Activated CD8-positive, alpha-beta memory T cell treated with anti-CD3 and anti-CD28 coated beads for 24 hours (primary cell): ENCODE measurements at places on chromosomes 7 and 10.
A peak's percentile ranks its signal among the peaks of the same experiment; 100 is the strongest.

GRCh38 chr7:14839307-14839706, 63.2 kb downstream of the DGKB start:
- no peak for DNase-seq

DNA sequence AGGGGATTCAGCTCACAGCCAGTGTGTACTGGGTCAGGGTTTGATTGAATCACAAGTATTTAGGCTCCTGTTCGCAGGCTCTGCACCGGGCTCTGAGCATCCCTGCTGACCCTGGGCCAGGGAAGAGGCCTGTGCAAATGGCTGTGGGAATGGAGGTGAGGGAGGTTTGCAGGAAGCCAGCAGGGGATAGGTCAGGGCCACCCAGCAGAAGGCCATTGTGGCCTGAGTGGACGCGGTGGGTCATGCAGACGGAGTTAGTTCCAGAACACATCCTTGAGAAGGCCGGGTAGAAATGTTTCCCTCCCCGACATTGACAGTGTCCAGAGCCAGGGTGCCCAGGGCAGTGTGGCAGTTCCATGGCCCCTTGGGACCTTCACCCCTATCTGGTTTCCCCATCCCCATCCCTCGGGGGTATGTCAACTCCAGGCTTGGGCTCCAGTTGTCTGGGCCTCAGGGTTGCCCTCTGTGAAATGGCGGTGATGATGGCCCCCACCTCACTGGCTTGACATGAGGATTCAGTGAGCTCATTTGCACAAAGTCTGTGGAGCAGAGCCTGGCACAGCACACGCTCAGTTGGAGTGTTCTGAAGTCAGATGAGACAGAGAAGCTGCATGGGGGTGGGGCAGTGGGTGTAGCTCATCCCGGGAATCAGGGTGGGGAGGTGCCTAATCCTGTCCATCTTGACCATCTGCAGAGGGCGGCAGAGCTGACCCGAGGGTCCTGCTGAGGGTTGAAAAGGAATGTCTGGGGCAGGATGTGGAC, 107.6 kb downstream of the ADCY1 start:
- DNase-seq, result peak; percentile 41

GRCh38 chr10:54559498-54559897, 241.5 kb downstream of the PCDH15 start:
- DNase-seq, result no peak

- no peak for DNase-seq
These were observed 70.5 kb downstream of the CPXM2 start for GRCh38 chr10:123821136-123821535.

DNA sequence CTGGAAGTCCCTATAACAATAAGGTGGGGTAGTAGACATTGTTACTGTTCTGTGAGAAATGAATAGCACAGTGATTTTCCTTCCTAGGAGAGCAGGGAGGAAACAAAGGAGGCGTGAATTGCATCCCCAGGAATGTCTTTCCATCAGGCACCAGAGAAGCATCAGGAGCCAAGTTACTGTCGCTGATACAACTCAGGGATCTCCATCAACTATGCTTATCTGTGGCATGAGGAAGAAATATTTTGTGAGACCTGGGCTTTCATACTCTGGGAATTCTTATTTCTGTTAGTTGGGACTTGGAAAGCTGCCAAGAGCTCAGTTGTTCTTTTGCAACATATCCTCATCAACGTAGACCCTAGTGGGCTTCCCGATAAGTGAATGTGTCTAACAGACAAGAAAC, 622.3 kb downstream of the SUGCT start:
- no peak for DNase-seq

DNA sequence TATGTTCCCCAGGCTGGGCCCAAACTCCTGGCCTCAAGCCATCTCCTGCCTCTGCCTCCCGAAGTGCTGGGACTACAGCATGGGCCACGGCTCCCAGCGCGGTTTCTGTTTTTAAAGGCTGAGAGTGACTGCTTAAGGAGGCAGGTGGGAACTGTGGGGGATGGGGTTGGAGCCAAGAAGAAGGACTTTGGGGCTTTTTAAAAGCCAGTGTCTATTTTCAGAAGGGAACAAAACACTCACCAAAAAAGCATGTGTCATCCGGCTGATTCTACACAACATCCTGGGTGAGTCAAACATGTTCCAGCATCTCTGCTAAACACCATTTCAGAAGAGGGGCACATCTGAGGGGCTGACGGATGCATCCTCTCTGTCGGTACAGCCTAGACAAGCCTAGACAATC, 824.5 kb downstream of the TYW1 start:
- no peak for DNase-seq

GRCh38 chr10:77530011-77530410, 107.6 kb downstream of the KCNMA1 start:
- DNase-seq, result no peak

DNA sequence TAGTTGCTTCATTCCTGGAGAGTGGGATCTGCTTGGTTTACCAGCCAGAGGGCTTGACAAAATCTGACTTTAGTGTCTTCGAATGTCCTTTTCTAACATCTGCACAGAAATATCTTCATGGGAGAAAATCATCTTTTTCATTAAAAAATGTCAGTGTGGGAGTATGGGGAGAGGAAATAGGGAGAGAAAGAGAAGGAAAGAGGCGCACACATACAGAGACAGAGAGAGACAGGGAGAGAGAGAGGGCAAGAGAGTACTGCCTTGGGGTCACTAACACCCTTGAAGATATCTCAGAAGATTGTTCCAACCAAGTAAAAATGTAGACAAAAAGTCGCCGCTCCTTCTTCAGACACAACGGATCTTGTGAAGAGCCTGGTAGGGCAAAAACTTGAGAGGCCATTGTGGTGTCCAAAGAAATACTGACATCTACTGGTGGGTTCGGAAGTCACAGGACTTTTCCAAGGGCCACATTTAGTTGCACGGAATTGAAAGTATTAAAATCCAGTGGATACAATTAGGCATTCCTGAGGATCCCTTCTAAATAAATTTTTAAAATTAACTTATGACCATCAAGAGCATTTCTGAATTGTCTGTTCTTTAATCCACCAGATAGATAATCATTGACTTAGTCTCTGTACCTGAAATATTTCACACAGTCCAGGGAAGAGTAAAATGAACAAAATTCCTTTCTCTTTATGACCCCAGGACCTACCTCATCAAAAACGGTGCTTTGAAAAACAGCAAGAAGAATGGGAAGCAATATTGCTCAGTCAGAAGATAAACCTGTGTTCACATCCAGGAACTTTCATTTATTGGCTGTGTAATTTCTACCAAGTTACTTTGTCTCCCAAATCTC, 29.7 kb downstream of the VIM start:
- DNase-seq, result peak; percentile 66

- no peak for DNase-seq
These were observed 2.2 kb downstream of the ARHGAP21 start for GRCh38 chr10:24721229-24722106.

DNA sequence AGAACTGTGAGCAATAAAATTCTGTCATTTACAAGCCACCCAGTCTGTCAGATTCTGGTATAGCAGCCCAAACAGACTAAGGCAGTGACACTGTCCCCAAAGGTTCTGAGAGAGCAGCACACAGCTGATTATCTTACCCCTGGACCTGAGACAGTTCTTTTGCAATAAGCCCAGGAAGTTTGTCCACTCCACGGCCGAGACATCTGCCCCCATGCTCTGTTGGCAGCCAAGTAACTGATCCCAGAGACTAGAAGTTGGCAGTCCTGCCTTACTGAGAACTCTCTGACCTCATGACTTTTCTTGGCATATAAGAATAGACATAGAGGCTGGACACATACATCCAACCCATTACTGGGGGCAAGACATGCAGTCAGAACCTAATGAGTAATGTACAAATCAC, 243.0 kb upstream of the GRB10 start:
- peak; percentile 33 for DNase-seq

DNA sequence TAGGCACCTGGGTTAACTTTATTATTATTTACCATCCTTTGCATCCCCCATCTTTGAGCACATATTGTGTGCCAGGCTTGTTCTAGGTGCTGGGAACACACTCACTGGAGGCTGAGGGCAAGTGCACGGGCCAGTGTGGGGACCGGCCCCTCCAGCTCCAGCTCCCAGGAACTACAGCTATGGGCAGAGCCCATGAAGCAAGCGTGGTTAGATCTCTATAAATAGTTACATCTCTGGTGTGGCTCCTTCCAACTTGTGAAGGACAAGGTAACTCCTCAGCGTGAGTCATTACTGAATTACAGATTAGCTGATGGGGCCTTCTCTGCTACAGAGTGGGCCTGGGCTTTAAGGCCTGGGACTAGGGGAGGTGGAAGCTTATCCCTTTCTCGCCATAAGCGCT, 583.5 kb downstream of the SDK1 start:
- DNase-seq, result no peak

- no peak for DNase-seq
These were observed 4.9 kb upstream of the SCD start for GRCh38 chr10:100341953-100342626.

GRCh38 chr7:82678259-82678658, 234.7 kb upstream of the CACNA2D1 start:
- DNase-seq, result no peak

- DNase-seq, result no peak
These were observed 1.1 kb upstream of the EMX2 start for GRCh38 chr10:117541405-117541908.

GRCh38 chr7:117870448-117871130, 2.7 kb downstream of the CTTNBP2 start:
- no peak for DNase-seq
